ENCODE measurements at places on chromosomes 2 and 18.

DNA sequence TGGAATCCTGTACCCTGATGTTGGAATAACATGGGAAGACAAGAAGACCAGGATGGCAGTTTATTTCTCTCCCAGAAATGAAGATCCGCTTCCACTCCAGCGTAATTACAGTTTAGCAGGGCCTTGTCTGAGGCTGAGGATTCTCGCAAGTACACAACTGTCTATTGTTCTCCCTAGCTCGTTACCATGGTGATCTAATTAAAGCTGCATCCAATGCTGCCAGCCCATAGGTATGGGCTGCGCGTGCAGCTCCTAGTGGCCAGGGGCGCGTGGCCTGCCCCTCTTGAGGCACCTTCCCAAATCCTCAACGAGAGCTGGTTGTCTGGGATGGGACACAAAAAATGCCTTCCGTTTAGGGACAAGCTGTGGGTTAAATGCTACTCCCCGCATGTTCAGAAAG lies 344.9 kb downstream of the CYRIA start:
- no peak for DNase-seq

DNA sequence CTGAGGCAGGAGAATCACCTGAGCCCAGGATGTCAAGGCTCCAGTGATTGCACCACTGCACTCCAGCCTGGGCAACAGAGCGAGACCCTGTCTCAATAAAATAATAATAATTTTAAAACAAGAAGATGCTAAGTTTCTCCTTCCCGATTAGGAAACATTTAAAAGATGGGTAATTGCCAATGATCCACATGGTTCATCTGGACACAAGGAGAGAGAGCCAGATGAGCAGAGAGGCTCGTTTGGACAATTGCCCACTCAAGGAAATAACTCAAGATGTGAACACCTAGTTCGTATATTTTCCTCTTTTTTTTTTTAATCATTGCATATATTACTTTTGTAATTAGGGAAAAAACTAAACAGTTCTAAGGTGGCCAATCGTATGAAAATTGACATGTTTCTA lies 3.6 kb upstream of the ACTG2 start:
- DNase-seq: no peak

GRCh38 chr2:38182492-38183003 lies 106.6 kb upstream of the CYP1B1 start:
- no peak for DNase-seq

GRCh38 chr18:11664286-11664685 lies 24.8 kb upstream of the GNAL start:
- DNase-seq: no peak

GRCh38 chr2:71452565-71452964 lies 796 bp upstream of the DYSF start:
- DNase-seq: no peak

GRCh38 chr2:241989074-241989473 lies 119.5 kb downstream of the RTP5 start:
- no peak for DNase-seq

- DNase-seq: no peak
These were observed 64.2 kb downstream of the TPO start for GRCh38 chr2:1477196-1478040.

- DNase-seq: no peak
These were observed 6.5 kb downstream of the CTLA4 start for GRCh38 chr2:203873921-203874631.

DNA sequence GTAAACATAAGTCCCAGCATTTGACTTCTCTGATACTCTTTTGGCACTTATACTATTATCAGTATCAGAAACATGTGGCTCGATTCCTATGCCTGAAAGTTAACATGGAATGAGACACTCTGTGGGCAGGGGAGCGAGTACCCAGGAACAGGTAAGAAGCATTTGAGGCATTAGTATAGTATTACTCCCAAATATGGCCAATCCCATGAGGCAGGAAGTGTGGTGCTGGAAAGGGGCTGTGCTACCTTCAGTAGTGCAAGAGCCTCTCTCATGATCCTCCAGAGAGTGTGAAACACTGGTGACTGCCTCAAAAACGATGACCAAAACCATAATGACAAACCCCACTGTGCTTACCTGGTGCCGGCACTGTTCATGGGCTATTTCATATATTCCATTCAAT lies 415.1 kb downstream of the SOX11 start:
- no peak for DNase-seq

- DNase-seq: no peak
These were observed 101.8 kb upstream of the ERBB4 start for GRCh38 chr2:212640428-212640827.

DNA sequence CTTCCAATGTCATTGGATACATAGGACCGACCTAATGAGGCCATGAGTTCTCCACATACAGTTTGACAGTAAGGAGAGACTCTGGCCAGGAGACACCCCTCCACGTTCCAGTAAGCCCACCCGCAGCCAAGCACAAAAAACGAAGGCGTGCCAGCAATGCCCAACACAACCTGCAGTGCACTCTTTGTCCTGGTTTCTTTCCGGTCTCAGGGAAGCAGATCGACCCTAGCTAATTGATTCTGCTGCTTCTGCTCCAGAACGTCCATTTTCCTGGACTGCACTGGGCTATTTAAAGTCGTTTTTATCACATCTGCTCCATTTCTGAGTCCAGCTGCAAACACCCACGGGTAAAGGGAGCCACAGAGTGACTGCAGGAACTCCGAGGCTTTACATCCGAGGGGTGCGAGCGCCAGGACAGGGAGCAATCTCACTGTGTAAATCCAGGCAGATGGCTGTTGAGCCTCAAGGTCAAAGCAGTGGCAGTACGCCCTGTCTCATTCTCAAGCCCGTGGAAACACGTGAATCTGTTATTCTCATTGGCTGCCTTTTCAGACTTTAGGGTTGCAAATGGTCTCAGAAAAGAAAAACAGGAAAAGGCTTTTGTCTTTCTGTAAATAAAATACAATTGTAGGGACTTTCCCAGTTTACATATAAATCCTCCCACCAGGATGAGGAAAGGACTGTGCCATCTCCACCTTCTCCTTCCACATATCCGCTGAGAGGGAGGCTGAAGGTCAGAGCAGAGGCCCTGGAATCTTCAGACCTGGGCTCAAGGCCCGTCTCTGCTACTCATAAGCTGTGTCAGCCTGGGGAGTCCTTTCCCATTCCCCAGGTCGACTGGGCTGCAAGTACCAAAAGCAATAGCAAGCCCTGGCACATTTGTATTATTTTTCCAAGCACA lies 40.7 kb downstream of the TMEM163 start:
- no peak for DNase-seq

DNA sequence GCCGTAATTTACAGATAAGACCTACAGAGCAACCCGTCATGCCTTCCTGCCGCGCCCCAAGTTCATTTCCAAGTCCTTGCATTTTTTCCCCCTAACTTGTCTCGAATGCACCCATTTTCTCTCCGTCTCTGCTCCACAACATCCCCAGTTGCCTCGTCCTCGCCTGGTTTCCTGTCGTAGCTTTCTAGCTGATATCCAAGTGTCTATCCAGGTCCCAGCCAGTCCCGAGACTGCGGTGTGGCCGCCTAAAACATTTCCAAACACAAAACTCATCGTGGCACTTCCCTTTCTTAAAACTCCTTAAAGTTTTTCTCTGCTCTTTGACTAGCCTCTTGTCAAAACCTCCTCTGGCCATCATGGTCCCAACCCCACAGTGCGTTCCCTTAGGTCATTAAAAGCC lies 1.2 kb upstream of the BARD1 start:
- DNase-seq: no peak

GRCh38 chr18:2893056-2893455 lies 46.2 kb downstream of the EMILIN2 start:
- DNase-seq: no peak

DNA sequence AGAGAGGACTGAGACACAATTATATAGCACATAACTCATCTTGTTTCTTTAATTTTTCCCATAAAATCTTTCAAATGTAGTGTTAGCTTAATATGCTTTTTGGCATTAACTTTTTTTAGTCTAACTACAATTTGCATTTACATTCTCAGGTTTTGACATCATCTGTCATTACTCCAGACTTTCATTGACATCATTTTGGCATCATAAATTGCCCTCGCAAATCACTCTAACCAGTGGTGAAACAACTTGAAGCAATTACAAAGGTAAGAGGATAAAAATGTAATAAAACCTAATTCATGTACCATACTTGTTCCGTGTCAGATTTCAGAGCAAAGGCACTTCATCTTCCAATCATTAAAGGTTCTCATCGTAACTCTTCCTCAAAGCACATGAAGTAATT lies 41.4 kb downstream of the RFX8 start:
- no peak for DNase-seq

GRCh38 chr2:224257156-224257555 lies 144.8 kb downstream of the FAM124B start:
- no peak for DNase-seq

All from NCI-H2081 (cell line).